ENCODE measurements at places on chromosomes 7 and 10.

- DNase-seq: no peak
Observed at GRCh38 chr10:29642990-29643389, 8.2 kb upstream of the SVIL start.

- DNase-seq: no peak
Observed at GRCh38 chr7:69445541-69445940, 152.7 kb upstream of the AUTS2 start.

- no peak for DNase-seq
Observed at GRCh38 chr10:69348816-69349541, 67.7 kb downstream of the TACR2 start.

DNA sequence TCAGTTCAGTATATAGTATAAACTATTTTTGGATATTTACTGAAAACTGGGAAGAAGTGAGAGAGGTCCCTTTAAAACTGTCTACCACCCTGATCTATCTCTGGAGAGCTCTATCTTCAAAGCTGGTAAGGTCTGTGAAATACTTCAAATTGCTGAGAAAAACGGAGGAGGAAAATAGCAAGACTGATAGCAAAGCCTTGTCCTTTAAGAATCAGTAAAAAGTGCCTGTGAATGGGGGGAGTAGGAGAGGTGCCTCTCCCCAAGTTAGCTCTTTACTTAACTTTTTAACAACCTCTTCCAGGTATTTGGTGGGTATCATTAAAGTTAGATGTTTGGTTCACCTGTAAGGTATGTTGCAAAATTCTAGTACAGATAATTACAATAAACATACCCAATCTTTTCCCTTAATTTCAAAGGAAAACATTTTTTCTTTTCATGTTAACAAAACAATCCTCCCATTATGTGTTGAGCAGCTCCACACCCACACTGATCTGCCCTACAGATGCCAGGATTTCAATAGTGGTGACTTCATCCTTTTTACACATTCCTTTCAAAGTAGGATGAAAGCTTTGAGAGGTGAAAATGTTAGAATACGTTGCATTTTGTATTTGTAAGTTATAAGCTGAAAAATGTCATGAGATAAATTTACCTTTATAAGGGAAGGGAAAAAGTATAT is 149.2 kb downstream of the CRPPA start:
- no peak for DNase-seq

GRCh38 chr7:28865601-28866144 is 92.5 kb downstream of the TRIL start:
- DNase-seq: no peak

DNA sequence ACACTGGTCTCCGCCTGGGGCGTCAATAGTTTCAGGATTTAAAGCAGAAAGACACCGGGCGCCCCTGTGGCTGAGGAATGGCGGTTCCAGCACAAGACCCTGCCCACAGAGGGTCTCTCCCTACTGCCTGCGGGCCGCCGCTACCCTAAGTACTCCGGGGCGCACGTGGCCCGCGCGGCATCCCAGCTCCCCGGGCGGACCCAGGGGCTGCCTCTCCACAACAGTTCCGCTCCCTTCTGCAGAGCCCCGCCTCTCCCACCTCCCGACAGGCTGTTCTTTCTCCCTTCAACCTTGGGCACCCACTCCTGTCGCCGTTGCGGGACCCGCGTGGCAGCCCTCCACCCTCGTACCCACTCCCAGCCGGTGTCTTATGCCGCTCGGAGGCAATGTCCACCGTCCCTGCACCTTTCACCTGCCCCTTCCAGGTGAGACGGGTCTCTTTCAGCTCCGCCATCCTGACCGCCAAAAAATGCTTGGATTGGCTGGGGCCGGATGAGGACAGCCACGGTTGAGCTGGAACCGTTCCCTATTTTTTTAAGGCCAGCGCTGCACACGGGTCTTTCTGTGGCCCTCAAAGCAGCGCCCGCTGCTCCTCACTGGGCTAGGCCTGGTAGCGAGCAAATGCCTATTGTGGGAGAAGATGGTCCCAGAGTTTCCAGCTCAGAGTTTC is 1.6 kb upstream of the NKX2-3 start:
- no peak for DNase-seq

DNA sequence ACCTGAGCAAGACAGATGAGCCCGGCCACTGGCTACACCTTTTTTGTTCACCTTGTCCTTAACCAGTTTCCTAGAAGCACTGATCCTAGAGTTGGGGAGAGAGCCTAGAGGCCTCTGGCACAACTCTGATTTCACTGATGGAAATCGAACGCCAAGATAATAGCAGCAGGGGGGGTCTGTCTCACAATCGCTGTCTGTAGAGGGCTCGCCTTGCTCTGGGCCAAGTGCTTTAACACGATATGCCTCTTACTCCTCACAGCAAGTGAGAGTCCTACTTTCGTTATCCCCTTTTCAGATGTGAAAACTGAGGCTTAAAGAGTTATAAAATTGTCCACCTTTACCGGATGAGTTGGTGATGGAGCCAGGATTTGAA is 472 bp downstream of the RASSF4 start:
- no peak for DNase-seq

DNA sequence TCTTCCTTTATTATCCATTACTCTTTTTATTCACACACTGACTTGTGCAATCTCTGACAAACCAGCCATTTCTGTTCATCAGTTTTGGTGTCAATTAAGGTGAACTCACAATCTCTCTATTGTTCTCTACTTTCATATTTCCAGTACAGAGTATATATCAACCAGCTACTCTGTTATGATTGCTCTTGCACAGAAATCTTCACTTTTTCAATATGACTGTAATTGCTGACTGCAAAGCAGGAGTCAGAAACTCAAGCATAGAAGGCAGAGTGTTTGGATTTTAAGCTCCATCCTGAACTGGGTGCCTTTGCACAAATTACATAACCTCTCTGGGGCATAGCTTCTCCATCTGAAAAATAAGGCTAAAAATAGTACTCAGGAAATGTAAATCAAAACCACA is 1042.0 kb downstream of the GRM8 start:
- DNase-seq: no peak

- no peak for DNase-seq
Observed at GRCh38 chr10:61336831-61337230, 116.3 kb downstream of the TMEM26 start.

- no peak for DNase-seq
Observed at GRCh38 chr10:19046679-19047078, 1.9 kb upstream of the MALRD1 start.

- DNase-seq: no peak
Observed at GRCh38 chr10:24821986-24822385, 98.3 kb upstream of the ARHGAP21 start.

GRCh38 chr7:36224934-36225858 is 72.1 kb downstream of the EEPD1 start:
- DNase-seq: no peak

DNA sequence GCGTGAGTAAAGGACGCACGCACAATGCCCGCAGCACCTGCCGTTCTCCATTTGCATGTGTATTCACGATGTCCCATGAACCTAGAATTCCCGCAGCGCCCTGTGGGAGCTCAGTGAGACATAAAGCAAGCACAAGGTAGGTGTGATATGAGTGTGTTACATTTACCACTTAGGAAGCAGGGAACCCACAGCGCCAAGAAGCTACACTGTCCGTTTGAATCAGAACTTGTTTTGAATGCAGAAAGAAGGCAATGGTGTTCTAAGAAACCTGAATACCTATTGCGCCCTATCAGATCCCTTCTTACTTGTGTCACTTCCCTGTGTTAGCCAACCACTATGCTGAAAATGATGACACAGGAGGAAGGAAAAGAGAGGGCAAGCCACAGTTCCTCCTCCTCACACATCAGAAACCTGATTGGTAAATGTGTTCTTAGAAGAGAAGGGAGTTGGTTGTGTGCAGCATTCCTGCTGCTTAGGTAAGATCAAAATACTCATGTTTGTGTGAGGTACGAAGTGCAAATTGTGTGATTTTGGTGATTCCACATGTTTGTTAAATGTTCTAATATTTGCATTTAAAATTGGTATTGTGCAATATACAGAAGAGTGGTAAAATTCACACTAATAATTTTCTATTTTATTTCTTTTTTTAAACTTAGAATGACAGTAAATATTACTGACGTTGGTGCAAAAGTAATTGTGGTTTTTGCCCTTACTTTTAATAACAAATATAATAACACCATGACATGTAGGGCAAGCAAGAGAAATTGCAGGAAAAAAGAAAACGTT is 185.4 kb downstream of the SEC23IP start:
- DNase-seq: no peak

GRCh38 chr7:133344275-133344674 is 91.4 kb downstream of the EXOC4 start:
- no peak for DNase-seq

GRCh38 chr7:121323515-121324302 is 5.1 kb upstream of the WNT16 start:
- DNase-seq: no peak

- peak; percentile 50 for DNase-seq
Observed at GRCh38 chr7:74371381-74372341, 82.0 kb upstream of the GTF2IRD1 start.

GRCh38 chr7:125877246-125877645 is 947.6 kb upstream of the POT1 start:
- DNase-seq: no peak

- DNase-seq: no peak
Observed at GRCh38 chr7:47344171-47344955, 237.5 kb downstream of the TNS3 start.

DNA sequence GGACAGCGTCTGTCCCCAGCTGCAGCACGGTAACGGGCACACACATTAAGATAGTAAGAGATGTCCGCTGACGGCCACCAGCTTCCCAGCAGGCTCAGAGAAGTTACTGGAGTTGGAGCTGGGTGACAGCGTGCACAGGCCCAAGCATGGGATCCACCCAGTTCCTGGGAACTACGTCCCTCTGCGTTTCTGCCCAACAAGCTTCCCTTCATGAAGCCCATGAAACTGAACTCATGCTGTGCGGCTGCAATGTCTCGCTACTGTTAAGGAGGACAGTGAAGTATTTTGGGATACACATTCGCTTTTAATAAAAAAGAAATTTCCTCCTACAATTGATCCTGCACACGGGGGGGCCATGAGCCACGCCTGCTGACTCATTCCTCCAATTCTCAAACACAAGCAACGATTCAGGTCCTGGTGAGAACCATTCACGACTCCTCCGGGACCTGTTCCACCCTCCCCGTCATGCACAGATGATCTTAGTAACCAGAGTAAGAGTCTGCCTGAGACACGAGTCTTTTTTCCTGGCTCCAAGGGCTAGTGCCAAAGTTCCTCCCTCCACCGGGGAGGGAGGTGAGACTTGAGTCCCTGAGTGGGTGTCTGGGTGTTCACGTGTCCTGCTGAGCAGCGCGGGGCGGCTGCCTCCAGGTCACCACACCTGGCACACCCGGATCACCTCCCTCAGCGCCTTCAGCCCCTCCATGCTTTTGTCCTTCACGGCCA is 2.6 kb downstream of the PSMG3 start:
- DNase-seq: no peak

- no peak for DNase-seq
Observed at GRCh38 chr7:146991596-146991995, 875.0 kb downstream of the CNTNAP2 start.

- no peak for DNase-seq
Observed at GRCh38 chr7:152424348-152425108, 11.3 kb downstream of the KMT2C start.

DNA sequence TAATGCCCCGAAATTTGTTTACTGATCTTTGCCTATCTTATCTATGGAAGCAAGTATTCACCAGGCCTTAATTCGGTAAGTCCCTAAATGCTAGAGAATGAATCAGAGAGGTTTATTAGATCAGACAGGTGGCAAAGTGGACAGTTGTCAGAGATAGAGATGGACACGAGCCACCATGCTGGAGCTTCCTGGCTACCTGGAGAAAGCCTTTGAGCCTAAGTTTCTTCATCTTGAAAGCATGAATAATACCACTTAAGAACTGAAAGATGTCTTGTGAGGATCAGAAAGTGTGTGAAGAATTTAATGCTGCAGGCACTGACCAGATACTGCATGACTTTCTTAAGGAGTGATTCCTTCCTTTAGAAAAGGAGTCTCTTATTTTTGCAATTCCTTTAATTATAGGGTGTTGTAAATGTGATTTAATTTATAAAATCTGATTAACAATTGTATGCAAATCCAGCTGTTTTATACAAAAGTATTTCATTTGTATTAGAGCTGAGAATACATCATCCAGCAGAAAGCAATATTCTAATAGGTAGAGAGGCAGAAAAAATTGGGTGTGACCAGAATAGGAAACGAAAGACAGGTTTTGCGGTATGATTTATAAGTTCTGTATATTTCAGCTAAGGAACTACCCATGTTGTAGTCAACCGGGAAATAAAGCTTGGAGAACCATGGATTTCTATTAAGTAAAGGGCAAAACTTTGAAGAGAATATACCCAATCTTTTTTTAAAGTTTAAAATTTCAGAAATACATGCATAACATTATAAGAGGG is 82.7 kb downstream of the SMURF1 start:
- no peak for DNase-seq

Measured in occipital lobe (tissue), 3 donors.